ENCODE measurements at places on chromosomes 4 and X.

- no peak for DNase-seq
Observed at GRCh38 chr4:59044286-59044900, 1934.2 kb upstream of the IGFBP7 start.

GRCh38 chrX:24372021-24372763 is 11.8 kb downstream of the SUPT20HL1 start:
- no peak for DNase-seq

DNA sequence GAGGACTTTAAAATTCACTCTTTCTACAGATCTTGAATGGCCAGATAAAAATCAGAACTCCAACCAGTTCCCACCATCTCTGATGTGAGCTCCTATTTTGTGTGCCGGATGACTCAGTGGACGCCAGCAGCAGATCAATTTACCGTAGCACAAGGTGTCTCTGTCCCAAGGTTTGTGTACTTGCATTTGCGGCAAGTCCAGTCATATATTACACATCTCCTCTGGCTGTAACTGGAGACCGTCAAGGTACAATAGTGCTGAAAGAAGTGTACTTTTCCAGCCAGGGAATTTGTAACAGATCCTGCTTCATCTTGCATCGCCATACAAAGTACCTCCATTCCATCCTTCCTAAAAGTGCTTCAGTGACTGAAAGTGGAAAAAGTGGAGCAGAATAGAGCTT is 108.2 kb upstream of the SORBS2 start:
- DNase-seq: no peak

DNA sequence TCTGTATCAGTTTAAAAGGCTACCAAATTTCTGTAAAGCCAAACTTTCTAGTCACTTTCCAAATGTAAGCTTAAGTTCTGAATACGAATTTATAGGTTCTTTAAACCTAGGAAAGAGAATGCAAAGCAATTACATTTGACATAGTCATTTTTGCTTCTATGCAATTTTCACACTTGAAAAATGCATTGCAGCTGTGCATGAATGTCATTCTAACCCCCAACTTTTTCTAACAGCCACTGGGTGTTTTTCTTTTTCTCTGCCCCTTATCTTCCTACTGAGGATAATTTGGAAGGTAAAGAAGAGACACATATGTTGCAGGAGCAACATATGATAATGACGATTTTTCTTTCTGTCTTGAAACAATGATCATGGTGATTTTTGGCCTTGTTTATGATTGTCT is 537.5 kb downstream of the SPRY1 start:
- DNase-seq: no peak

DNA sequence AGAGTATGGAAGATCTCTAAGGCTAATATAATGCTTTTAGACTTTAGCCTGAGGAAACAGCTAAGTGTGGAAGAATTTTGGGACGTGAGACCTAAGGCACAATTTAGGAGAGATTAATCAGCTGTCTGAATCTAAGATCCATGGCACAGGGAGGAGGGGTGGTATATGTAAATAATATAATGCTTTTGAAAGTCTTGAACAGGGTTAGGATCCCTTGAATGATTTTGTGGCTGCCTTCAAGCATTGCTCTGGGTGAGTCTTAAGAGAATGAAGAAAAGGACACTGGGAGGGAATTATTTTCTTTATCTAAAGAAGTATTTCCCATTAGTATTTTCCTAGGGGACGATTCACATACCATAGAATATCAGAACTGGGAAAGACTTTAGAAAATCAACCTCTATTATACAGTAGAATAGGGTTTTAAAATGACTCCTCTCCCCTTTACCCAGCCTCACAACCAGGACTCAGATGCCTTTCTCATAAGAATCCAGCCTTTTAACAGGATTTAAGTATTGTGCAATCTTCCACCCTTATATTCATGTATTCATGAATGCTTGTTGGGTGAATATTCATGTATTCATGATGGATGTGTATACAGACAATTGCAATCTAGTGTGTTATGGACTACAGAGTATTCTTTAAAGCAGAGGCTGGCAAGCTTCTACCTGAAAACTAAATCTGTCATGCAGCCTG is 664.2 kb upstream of the CPEB2 start:
- DNase-seq: no peak

DNA sequence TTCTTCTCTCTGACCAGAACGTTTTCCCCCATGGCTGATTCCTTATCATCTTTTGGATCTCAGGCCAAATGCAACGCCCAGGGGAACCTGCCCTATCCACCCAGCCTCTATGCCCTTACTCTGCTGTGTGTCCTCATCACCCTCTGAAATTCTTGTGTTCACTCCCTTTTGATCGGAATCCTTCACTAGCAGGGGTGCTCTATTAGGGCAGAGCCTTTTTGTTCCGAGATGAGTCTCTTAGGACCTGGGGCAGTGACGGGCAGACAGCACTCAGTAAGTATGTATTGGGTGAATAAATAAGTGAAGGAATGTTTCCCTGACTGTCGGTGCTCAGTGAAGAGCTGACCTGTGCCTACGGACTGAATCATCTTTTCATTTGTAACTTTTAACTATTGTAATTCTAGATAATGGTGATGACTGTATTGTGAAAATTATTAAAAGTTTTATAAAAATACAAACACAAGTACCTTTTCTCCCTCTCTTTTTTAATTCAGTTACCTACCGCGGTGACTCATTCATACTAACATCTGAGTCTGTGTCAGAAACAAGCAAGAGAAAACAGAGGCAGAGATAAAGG is 4.8 kb upstream of the TENM3 start:
- no peak for DNase-seq

- DNase-seq: no peak
Observed at GRCh38 chrX:110056419-110056818, 53.5 kb downstream of the TMEM164 start.

- no peak for DNase-seq
Observed at GRCh38 chr4:41207291-41207831, 7.0 kb downstream of the APBB2 start.

DNA sequence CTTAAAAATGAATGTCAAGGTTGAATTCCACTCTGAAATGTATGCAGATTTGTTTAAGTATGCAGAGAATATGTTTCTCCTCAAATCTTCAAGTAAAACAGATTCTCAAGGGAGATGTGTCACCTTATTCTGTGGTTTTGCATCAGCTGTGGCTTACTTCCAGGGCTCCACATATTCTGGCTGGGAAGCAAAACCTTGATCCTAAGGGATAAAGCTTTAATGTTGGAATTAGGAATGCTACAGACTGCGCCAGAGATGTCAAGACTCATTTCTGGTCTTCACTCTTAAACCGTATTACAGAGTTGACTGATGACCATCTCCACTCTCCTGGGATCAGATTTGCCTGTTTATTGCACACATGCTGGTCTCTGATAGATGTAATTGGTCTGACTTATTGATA is 143.9 kb upstream of the DIPK2B start:
- DNase-seq: no peak

GRCh38 chr4:133799717-133800315 is 401.8 kb downstream of the PABPC4L start:
- DNase-seq: no peak

- no peak for DNase-seq
Observed at GRCh38 chrX:6810776-6811175, 275.9 kb upstream of the VCX3A start.

DNA sequence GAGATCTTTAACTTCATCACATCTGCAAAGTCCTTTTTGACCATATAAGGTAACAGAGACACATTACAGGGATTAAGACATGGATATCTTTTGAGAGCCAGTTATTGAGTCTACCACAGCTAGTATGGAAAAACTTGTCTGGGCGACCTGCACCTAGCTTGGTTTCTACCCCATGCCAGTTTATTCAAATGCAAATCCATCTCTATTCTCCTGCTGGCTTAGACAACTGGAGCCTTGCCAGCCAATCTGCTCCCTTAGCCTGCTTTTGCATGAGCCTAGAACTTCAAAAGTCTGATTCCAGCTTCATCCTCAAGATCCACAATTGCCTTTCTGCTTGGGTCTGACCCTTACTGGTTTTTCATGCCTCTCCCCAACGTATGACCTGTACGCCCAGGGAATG is 212.0 kb upstream of the AFF2 start:
- DNase-seq: no peak

DNA sequence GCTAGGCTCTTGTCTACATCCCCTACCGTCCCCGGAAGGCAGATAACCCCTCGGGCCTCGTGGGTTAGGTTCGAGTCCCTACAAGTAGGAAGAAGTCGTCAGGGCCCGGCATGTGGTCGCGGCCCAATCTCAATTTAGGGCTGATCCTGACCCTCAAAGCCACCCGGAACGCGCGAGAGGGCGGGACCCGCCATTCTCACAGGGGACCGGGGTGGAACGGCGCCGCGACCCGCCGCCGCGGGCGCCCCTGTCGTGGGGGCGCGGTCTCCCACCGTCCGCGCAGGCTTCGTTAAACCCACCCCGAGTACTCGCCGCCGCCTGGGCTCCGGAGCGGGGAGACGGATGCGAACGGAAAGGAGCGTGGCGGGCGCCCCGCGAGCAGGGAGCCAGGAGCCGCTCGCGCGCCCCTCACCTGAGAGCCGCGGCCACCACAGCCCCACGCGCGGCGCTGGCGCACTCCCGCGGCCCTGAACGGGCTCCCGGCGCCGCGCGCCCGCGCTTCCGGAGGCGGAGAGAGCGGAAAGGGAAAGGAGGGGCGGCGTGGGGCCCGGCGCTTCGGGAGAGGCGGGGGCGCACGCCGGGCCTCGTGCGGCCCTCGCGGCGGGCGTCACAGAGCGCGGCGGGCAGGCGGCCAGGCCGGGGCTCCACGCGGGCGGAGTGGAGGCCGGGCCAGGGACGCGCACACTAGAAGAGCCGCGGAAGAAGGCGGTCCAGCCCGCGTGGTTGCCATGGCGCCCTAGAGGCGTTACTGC is at the start of gene CFAP97:
Gene CFAP97, minus strand, starts transcription at position 515 of the 752 bp plus-strand sequence. CDS start 12,804 bp downstream, outside the sequence.
- DNase-seq: peak; percentile 55

DNA sequence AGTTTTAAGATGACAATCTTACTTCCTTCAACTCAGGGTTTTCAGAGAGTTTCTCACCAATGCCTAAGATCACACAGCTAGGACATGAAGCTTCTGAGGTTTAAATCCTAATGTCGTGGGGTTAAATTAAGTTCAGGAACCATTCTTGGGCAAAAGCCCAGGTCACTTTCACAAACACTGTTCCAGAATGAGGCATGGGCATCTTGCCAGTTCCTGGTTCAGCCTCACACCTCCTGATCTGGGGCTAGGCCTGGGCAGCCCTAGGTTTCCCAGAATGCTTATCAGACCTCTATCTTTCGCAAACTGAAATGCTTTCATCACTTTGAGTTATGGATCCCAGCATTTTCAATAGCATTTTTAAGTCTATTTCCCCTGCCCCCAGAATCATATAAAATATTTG is 224.8 kb upstream of the EDA2R start:
- DNase-seq: no peak

GRCh38 chr4:180860089-180860720 is 1383.0 kb upstream of the TENM3 start:
- no peak for DNase-seq

DNA sequence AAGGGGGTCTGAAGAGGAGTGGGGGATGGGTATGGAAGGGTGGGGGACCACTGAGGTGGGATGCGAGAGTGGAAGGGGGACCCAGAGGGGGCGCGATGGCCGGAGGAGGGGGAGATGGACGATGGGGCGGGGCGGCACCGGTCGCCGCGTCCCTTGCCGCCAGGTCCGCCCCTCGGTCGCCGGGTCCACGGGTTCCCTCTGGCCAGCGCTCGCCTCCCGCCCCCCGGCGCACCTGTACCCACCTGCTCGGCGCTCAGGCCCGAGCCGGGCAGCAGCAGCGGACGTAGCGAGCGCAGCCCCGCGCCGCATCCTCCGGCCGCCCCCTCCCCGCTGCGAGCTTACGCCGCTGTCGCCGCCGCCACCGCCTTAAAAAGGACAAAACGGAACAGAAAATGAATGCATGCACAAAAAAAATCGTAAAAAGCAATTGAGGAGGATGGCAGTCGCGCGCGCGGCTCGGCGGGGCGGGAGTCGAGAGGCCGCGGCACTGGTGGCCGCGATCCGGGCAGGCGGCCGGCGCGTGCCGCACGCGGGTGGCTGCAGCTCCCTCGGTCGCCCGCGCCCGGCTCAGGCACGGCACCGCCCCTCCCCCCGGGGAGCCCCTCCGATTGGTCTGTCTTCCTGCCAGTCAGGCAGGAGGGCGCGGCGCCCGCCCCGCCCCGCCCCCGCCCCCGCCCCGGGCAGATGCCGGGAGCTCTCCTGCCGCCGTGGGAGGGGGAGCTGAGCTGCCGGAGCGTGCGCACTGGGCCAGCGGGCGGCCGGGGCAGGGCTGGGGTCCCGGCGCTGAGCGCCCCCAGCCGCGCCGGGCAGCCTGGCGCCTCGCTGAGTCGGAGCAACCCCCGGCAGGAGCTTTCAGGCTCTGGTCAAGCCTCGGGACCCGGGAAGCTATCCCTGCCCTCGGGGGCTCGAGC is at the start of gene JAKMIP1:
Gene JAKMIP1, minus strand, starts transcription at position 539 of the 911 bp plus-strand sequence. CDS start 87,699 bp downstream, outside the sequence.
- DNase-seq: peak; percentile 79

DNA sequence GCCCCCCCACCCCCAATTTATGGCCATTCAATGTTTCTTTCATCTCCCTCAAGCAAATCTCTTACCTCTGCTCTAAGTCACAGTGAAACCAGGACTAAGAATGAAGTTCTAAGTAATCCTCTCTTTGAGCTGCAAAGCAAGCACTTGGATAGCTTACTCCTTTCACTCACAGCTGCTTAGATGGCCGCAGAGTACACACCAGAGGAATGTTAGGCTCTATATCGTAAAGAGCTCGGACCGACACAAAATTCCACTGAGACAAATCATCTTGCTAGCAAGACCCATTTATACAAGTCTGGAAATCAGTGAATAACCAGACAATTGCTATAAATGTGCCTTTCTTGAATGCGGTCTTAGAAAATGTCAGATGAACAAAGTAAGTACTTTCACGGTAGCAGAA is 135.0 kb downstream of the IDS start:
- no peak for DNase-seq

GRCh38 chrX:123909523-123909922 is 49.7 kb downstream of the XIAP start:
- DNase-seq: no peak

- no peak for DNase-seq
Observed at GRCh38 chrX:17370191-17370590, 4.8 kb upstream of the NHS start.

- DNase-seq: no peak
Observed at GRCh38 chr4:129821963-129822362, 726.0 kb downstream of the C4orf33 start.

DNA sequence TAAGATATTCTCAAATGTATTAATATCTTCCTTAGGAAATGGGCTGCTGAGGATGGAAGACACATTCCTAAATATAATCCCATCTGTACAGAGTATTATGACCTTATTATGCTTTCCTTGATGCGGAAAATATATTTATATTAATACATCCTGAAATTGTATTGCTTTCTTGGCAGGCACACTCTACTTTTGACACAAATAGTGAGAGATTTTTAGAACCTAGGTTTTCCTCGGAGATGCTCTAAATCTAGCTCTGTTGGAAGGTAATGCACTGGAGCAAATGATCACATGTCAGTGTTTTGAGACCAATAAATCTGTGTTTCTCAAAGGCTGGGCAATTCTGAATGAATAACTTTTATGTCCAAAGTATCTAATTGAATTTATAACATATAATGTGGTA is 94.3 kb upstream of the MAGEC2 start:
- no peak for DNase-seq

- no peak for DNase-seq
Observed at GRCh38 chr4:71261001-71261400, 77.8 kb upstream of the SLC4A4 start.

- no peak for DNase-seq
Observed at GRCh38 chrX:149010013-149010852, 494.9 kb downstream of the IDS start.

Measured in stimulated activated CD8-positive, alpha-beta memory T cell treated with anti-CD3 and anti-CD28 coated beads, Interleukin-2, amount 100 ng/mL, for 1 hour (primary cell).